ENCODE measurements at places on chromosomes 16 and 17. TPM values are rescaled to one million over a fixed set of nuclear protein-coding genes. Genes with fewer than 3 reads are reported as not detected.
A peak's percentile ranks its signal among the peaks of the same experiment; 100 is the strongest.

GRCh38 chr17:33335491-33336173 is 42.5 kb upstream of the ASIC2 start:
- no peak overlapping the region for H3K4me3 ChIP-seq
- H3K4me1 ChIP-seq: no peaks in the 10 kb centered on the region
- H3K27me3 ChIP-seq: no peaks in the 10 kb centered on the region
- no peaks in the 10 kb centered on the region for H3K36me3 ChIP-seq
- DNase-seq: no peak

GRCh38 chr17:47218896-47219430 is 9.8 kb downstream of the MYL4 start:
- DNase-seq: no peak
- no peak overlapping the region for H3K27ac ChIP-seq
- H3K36me3 ChIP-seq: no peaks in the 10 kb centered on the region
- no peak overlapping the region for H3K4me3 ChIP-seq

- no peaks in the 10 kb centered on the region for H3K4me1 ChIP-seq
- no peaks in the 10 kb centered on the region for H3K36me3 ChIP-seq
- no peak overlapping the region for H3K27ac ChIP-seq
- no peak for DNase-seq
Measured at GRCh38 chr17:38687286-38687685, 12.5 kb upstream of the EPOP start.

DNA sequence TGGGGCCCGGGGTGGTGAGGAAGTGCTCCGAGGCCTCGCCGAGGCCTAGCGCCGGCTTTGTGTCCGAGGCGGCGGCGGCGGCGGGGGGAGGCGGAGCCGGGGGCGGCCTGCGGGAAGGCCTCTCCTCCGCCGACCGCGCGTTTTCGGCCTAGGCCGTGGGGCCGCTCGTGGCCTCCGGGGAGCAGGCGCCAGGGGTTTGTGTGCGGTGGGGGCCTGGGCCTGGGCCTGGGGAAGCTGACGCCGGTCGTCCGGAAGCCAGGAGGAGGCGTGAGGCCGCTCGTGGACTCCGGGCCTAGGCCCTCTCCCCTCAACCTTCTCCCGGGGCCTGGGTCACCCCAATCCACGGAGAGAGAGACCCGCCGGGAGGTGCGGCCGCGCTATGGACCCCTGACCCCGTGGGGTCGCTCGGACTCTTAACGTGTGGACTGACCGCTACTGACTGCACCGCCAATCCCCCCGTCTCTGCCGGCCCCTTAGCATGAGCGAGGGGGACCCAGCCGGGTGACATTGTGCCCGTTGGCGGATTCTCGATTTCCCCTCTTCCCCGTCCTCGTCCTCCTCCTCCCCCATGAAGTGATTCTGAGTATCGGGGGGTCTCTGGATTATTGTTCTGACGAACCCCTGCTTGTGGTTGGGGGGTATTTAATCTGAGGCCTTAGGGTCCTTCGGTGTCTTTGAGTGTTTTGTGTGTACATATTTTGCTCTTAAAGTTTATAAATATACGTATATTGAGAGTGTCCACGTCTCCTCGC is 660 bp downstream of the RBBP6 start:
- peak overlapping the region; percentile 90 for H3K4me3 ChIP-seq
- H3K27me3 ChIP-seq: no peaks in the 10 kb centered on the region
- H3K27ac ChIP-seq: peak overlapping the region; percentile 99
- peak; percentile 59 for DNase-seq

PSME3IP1 gene
- total RNA-seq: 45.3 TPM

OR1E2 gene
- not detected for total RNA-seq

PPP1R1B gene
- 0.76 TPM for total RNA-seq
